Nephron progenitor cell (in vitro differentiated cells): ENCODE measurements at places on chromosomes 6 and 20.

DNA sequence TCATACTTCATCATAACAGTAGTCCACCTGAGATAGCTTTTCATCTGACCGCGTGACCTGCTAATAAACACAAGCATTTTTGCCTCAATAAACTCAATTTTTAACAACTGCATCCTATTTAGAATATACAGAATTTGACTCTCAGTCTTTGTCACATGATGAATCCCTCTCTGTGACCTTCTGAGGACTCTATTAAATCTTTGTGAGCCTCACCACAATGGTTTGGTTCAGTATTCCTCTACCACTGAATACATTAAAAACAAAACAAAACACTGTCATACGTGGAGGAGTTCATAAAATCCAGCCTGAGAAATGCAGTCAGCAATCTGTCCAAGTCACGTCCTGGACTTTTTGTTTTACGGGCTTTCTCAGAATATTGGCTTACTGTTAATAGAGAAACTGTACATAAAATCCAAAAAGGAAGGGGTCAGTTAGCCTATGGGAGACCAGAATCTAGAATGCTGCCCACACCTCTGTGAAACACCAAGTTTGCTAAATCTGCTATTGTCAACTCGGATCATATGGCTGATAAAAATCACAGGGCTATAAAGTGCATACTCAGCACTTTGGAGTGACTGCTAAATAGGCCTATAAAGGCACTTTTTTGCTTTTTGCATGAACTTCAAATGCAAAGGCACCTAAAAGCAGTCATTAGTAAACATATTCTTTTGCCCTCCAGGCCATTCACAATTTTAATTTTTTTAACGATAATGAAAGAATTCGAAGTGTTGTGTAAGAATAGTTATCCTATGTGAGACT is 190.3 kb upstream of the HDDC2 start:
- no peak for DNase-seq

DNA sequence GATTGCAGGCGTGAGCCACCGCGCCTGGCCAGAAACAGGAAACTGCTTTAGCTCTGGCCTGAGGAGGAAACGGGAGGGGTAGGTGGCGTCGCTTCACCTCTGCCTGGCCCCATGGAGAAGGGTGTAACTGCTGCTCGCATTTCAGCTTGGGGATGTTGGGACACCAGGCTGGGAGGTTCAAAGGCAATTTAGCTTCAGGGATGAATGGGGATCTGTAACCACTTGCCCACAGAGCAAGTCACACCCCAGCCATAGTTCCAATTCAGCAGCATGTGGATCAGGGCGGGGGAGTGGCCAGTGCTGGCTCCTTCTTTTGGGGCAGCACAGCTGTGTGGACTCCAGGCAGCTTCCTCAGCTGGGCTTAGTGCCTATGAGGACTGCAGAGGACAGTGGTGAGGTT is 34.8 kb upstream of the NUP153 start:
- no peak for DNase-seq

- no peak for DNase-seq
These were observed 38.9 kb downstream of the SIRPA start for GRCh38 chr20:1934156-1934555.

DNA sequence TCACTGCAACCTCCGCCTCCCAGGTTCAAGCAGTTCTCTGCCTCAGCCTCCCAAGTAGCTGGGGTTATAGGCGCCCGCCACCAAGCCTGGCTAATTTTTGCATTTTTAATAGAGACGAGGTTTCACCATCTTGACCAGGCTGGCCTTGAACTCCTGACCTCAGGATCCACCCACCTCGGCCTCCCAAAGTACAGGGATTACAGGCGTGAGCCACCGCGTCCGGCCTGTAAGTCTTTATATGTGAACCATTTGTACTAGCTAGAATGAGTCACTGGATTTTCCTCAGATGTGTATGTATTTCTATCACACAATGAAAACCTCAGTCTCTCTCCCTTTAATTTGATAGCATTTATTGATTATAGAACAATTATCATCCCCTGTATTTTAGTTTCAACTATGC is 34.0 kb downstream of the ITCH start:
- no peak for DNase-seq

GRCh38 chr6:53673162-53673727 is 7.7 kb upstream of the KLHL31 start:
- DNase-seq: no peak

- DNase-seq: no peak
These were observed 53.3 kb upstream of the EYS start for GRCh38 chr6:65760285-65760684.
